Renal pelvis (tissue), 12 donors: ENCODE measurements at places on chromosomes 2 and 18. TPM values are rescaled to one million over a fixed set of nuclear protein-coding genes. Genes with fewer than 3 reads are reported as not detected.
A peak's percentile ranks its signal among the peaks of the same experiment; 100 is the strongest.

DNA sequence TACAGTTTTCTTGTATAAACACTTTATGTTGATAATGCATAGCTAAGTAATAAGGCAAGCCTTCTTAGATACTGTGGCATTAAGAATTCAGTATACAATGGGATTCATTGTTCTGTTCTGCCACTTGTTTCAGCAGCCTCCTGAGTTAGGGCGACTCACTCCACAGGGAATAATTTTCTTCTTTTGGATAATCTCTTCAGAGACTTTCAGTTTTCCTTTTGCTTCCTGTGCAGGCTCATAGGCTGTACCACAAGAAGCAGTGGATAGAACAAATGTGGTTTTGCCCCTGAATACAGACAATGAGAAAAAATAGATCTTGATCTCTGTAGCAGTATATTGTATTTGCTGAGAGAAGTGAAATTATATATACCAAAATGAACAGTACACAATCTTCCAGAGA is 298.0 kb downstream of the ZNF407 start:
- no peak for DNase-seq

- DNase-seq, result no peak
Measured at GRCh38 chr2:95240091-95240490, 32.8 kb downstream of the ZNF892 start.

- DNase-seq, result no peak
Measured at GRCh38 chr2:120403261-120403660, 57.3 kb downstream of the INHBB start.

DNA sequence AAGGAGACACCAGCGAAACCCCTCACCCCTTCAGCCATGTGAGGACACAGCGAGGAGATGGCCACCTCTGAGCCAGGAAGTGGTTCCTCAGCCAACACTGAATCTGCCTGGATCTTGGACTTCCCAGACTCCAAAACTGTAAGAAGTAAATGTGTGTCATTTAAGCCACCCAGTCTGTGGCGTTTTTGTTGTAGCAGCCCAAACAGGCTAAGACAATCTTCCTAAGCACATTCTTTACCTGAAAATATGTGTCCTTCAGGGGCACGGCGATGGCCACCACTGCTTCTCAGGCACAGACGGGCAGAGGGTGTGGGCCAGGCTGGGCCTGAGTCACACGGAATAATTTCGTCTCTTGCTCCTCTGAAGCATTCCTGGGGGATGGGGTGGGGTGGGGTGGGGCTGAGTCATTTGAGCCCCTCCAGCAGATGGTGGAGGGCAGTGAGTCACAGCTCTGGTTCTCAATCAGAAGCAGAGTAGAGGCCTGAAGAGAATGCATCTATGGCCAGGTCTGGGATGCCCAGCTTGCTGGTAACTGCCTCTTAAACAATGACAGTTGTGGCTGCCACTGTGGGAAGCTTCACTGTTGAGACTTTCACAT is 142.4 kb downstream of the CAPN13 start:
- no peak for DNase-seq

DNA sequence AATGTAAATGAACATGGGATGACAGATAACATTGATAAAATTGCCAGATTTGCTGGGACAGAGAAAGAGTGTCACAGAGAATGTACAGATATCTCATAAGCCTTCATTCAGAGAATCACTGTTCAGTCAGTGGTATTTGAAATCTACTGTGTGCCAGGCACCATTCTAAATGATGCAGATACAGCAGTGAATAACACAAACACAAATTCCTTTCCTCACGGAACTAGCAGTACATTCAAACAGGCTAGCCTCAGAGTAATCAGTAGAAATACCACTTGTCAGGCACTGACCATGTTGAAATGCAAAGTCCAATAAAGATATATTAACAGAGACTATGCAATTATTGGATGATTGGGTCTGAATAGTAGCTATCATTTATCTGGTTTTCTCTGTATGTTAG is 211.0 kb downstream of the RDH14 start:
- no peak for DNase-seq

DNA sequence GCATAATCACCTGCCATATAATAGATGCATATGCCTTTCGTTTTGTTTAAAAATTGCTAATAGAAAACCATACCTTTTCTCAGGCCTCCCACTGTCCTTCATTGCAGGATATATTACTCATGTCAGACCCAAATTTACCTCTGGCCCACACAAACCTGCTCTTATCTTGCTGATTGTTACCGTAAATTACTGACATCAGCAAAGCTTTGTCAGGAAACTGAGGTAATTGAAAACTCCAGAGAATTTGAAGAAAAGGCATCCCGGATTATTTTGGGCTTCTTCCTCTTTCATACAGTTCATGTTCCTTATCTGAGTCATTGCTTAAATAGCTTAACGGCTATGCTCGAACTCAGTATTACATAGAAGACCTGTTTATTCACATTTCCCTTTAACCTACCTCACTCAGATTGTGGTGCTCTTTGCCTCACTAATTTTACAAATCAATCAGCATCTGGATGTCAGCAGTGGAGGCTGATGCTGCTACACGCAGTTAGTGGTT is 145.7 kb downstream of the ZEB2 start:
- no peak for DNase-seq

- DNase-seq, result no peak
Measured at GRCh38 chr18:36374262-36374661, 76.7 kb downstream of the FHOD3 start.

- no peak for DNase-seq
Measured at GRCh38 chr2:156343940-156344301, 11.4 kb upstream of the NR4A2 start.

DNA sequence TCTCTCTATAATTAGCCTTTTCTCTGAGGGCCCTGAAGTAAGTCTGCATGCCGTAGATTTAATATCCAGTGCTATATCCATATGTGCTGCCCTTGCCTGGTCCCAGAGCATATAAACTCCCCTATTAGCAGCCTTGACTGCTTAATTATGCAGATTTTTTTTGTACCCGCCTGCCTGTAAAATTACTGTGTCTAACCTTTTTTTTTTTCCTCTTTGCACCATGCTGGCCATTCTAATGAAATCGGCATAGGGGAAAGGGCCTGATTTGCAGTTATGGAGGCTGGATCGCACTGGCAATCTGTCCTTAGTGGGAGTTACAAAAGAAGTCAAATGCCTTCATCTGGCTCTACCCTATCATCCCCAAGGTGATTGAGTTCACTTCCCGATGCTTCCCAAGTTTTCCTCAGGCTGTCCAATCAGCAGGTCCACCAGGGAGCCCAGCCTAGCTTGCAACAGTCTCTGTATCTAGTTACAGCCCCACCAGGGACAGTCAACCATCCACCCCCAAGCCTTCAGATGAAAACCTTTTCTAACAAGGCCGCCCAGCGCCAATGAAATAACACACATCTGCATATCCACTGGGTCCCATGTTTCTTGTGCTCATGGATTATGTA is 239.0 kb downstream of the ZNF521 start:
- no peak for DNase-seq

DNA sequence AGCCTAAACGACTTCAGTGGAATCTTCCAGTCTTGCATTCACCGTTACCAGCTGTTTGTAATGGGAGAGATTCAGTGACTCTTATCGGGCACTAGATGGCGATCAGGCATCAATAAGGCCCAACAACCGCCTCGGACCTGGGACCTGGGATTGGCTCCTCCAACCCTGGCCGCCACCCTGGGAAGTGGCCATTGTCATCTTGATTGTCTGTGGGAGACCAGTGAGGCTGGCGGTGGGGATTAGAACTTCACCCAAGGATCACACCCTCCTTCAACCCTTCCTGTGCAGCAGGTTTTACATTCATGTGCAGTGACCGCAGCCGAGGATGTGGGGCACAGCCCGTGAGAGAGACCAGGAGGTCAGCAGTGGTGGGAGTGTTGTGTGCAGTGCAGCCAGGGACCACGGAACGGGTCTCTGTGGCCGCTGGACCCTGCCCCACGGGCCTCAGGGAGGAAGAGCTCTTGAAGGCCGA is 85.3 kb downstream of the SPP2 start:
- DNase-seq, result peak; percentile 78

DNA sequence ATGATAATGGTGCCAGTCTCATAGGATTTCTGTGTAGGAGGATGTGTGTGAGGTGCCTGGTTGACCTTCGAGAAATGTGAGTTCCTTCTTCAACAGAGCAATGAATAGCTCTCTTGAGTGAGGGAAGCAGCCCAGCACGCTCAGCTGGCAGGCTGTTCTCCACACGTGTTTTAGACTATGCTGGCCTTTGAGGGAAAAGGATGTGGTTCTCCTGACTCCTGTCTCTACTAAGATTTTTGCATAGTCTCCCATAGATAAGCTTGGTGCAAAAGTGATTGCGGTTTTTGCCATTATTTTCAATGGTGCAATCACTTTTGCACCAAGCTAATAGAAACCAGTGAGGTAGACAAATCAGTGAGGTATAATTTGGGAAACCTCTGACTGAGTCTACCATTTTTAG is 284.1 kb downstream of the SLC4A3 start:
- no peak for DNase-seq

GRCh38 chr2:168758970-168759820 is 43.2 kb upstream of the NOSTRIN start:
- peak; percentile 35 for DNase-seq

DNA sequence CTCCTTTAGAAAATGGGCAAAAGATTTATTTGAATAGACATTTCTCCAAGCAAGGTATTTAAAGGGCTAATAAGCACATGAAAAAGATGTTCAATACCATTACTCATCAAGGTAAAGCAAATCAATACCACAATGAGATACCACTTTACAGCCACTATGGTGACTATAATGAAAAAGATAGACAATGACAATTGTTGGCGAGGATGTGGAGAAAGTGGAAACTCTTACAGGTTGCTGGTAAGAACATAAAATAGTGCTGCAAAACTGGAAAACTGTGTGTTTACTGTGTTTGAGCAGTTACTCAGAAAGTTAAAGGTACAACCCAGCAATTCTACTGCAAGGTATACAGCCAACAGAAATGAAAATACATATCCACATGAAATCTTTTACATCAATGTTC is 31.9 kb upstream of the RNU4ATAC start:
- no peak for DNase-seq

DNA sequence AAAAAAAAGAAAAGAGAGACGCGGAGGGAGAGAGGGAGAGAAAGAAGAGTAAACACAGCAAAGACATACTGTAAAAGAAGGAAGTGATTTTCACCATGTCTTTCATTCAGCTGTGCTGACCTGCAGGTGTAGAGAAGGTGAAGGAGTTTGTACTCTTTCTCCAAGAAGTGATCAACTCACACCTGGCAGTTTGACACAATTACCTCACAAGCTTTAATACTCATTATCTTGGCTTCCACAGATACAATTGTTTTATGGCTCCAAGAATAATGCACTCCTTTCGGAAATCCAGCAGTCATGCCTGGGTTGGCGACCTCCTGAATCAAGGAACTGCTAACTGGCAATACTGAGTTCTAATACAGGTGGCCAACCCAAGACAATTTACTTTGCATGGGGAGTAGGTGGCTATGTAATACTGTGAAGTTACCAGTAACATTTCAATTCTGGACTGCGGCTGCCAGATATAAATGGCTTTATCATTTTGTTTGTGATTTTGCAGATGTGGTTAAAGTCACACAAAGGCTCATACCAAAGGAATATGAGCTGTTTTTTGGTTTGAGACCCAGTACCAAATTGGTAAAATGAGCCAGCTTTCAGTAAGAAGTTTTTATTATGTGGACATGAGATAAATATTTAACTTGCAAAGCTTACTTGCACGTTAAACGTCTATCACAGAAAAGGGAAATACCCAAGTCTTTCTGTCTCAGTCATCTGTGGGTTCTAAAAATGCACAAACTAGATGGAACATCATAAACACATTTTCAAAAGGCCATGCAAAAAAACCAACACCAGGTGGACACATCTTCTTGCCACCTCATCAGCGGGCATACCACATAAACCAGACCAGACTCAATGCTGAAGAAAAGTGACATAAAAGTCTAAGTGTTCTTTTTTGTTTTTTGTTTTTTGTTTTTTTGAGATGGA is 69.3 kb downstream of the NCKAP5 start:
- no peak for DNase-seq

- DNase-seq, result peak; percentile 48
Measured at GRCh38 chr18:21194871-21195771, 46.9 kb upstream of the GREB1L start.

DNA sequence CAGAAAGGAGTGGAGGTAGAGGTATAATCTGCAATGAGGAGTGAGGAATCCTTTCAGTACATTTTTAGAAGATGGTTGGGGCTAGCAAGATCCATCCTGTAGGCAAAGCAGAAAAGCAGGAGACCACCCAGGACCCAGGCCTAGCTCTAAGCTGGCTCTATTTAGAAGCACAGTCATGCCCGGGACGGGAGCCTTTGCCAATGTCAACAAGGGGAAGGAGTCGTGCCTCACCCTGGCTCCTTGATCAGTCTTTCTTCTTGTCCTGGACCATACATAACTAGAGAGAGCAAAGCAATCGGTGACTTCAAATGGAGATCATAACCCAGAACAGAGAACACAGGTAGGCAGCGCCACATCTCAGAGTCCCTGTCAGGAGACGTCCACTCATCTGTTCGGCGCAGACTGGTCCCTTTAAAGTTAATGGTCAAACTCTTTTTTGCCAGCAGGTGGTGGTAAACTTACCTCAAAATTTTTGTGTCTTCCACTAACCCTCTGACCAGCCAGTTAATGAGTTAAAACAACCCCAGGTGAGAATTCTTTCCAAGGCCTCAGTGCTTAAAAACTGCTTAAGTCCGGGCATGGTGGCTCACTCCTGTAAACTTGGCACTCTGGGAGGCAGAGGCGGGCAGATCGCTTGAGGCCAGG is 8.0 kb downstream of the MC5R start:
- no peak for DNase-seq

- DNase-seq, result no peak
Measured at GRCh38 chr18:74532511-74533025, 1.7 kb upstream of the CNDP1 start.

- DNase-seq, result no peak
Measured at GRCh38 chr18:10261344-10262276, 192.8 kb upstream of the APCDD1 start.

- no peak for DNase-seq
Measured at GRCh38 chr2:54107903-54108615, 7.4 kb upstream of the ACYP2 start.

DNA sequence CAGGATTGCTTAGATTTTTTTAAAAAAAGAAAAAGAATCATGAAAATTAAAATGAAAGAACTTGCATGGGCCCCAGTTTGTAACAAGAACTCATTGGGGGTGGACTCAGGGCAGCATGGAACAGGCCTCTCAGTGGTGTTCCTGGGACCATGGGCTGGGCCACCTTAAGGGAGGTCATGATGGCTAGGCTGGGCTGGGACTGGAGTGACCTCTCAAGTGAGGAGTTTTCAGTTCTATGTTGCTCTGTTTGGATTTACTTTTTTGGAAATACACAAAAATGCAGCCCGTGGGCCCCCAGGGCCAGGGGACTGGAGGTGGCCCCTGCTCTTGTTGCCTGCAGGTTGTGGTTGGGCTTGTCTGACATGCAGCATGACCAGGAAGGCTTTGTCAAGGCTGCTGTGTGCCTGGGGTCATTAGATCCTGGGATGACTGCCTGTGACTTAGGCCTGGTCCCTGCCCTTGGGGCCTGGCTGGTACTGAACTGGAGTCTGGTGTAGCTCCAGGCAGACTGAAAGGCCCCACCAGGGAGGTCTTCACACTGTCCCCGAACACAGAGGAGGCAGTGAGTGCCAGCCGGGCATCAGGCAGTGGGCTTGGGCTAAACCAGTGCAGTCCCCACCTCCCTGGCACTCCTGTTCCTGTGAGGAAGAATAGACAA is 115.6 kb downstream of the GLI2 start:
- no peak for DNase-seq

Gene DHRS9
- polyA plus RNA-seq, result 0.58 TPM

Gene SERPINB2
- not detected for polyA plus RNA-seq

Gene AGXT
- 0.23 TPM for polyA plus RNA-seq

Gene DYTN
- not detected for polyA plus RNA-seq

Gene LRATD1
- 19.3 TPM for polyA plus RNA-seq

Gene DNER
- polyA plus RNA-seq, result 56.5 TPM

Gene POTEC
- polyA plus RNA-seq, result 0.08 TPM

Gene GDF7
- 4.1 TPM for polyA plus RNA-seq

Gene UGT1A10
- polyA plus RNA-seq, result not detected
